ENCODE measurements at places on chromosomes 6 and 20.

DNA sequence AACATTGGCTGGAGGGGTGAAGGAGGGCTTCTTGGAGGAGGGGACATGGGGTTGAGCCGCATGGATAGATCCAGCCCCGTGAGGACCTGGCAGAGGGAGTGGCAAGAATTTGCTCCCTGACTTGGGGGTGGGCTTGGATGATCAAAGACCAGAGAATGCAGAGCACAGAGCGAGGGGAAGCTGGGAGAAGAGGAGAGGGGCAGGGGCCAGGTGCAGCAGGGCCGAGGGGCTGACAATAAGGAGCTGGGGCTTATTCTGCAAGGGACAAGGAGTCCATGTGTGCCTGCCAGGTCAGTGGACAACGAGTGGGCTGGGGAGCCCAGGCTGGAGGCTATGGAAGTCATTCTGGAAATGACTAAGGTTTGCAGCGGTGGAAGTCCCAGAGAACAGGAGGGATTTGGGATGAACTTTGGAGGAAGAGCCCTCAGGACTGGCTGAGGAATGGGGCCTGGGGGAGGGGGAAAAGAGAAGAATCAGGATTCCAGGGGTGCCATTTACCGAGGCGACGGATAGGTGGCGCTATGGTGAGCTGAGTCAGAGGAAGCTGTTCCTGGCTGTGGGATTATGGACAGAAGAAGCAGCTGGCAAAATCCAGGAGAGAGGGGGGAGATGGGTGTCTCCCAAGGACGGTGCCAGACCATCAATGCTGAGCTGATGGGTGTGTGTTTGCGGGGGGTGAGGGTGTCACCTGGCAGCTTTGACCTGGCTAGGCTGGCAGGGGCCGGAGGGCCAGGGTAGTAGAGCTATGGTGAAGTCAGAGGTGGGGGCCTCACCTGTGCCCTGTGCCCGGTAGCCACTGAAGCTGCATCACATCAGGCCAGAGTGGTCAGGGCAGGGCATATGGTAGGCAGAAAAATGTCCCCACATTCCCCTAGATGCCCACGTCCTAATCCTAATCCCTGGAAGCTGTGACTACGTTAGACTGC is 7.8 kb downstream of the KCNG1 start:
- DNase-seq, result peak; percentile 32

DNA sequence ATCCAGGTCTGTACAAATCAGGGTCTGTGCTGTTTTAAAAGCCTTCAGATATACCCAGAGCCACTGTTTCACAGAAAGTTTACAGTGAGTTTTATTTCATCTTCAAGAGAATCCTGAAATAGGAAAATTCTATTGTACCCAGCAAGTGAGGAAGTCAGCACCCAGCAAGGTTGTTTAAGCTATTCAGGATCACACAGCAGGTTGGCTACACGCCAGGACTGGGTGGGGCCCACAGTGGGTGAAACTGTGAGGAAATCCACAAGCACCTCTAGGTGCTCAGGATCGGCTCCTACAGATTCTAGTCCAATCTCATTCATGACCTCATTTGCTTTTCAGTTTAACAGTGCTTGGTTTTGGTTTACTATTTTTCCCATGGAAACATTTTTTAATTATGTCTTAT is 128.9 kb downstream of the SYNDIG1 start:
- DNase-seq, result no peak

GRCh38 chr6:516213-516612 is 124.7 kb downstream of the IRF4 start:
- no peak for DNase-seq

- no peak for DNase-seq
These were observed 19.5 kb upstream of the TAF8 start for GRCh38 chr6:42030585-42031506.

- DNase-seq, result no peak
These were observed 330.8 kb upstream of the DEFB112 start for GRCh38 chr6:50380406-50381098.

- no peak for DNase-seq
These were observed at the start of gene FAM217A for GRCh38 chr6:4078691-4079471. TSS of gene FAM217A (minus strand) at chr6:4079137. CDS start at chr6:4077414, 1,723 bp downstream.

- no peak for DNase-seq
These were observed 308.2 kb upstream of the SGK1 start for GRCh38 chr6:134626086-134626485.

- DNase-seq, result no peak
These were observed 5.8 kb downstream of the FLRT3 start for GRCh38 chr20:14331646-14332045.

GRCh38 chr6:106530502-106530901 is 98.8 kb downstream of the RTN4IP1 start:
- DNase-seq, result no peak

DNA sequence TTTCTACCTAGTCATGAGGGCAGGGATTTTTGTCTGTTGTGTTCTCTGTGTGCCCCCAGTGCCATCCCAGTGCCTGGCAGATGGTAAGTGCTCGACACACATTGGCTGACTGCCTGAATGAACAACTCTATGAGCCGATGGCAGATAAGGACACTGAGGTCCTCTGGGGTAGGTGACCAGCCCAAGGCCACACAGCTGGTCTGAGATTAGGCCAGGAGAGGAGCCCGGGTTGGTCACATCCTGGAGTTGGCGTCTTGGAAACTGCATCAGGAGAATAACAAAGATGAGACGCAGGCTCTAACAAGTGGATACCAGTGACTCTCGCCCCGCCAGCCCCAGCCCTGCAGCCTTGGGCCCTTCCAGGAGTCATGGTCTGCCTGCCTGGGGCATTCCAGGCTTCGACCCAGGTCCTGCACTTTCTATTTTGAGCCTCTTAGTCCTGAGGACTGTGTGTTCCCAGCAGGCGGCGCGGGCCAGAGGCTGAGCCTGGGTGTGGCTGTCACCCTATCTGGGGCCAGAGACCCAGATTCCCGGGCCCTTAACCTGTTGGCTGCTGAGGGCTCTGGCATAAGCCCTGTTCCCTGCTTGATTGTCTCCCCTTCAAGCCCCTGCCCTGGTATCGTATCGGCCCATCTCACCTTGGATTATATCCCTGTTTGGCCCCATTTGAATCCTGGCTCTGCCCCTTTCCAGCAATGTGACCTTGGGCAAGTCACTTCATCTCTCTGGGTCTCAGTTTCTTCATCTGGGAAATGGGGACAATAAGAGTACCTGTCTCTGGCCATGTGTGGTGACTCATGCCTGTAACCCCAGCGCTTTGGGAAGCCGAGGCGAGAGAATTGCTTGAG is 88.3 kb downstream of the CEBPB start:
- no peak for DNase-seq

DNA sequence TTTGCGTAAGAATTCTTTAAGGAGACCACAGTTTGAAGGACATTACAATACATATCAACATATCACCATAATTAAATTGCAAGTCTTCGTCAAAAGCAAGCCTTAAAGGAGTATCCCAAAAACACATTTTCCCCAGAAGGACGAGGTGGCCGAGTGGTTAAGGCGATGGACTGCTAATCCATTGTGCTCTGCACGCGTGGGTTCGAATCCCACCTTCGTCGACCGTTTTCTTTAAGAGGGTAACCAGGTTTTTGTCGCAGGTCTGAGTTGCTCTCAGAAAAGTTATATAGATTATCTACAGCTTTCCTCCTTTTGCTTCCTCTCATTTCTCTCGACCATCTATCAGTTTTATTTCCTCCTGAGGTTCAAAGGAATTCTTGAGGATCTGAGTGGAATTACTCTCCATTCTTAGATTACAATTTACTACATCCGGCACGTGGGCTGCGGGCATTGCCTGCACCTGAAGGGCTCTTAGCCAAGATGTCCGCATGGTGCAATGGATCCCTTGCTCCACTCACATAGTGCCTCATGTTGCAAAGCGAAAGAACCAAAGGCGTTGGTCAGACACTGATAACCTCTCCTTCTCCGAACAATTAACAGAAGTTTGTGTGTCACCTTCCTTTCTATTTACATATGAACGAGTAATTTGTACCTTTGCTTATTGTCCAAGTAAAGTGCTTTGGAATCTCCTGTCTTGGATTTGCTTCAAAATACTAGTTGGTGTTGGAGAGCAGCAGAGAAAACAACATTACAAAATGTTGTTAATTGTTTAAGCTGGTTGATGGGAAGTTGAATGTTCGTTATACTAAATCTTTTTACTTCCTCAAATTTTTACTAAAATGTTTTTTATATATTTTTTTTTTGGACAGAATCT is 14.0 kb downstream of the POM121L2 start:
- DNase-seq, result no peak

DNA sequence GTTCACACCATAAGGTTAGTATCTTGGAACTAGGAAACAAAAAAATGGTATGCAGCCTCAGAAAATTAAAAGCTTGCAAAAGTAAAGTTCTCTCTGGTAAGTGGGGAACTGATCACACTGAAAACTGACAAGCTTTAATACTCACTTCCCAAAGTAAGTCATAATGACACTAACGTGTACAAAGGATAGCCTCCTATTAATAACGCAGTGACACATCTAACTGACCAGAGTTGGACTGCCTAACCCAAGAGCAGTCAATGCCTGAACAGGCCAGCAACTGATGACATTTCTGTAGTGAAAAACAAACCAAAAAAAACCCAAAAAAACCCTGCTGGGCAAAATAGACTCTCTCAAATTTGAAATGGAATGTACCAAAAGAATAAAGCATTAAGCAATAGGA is 30.7 kb downstream of the CHD6 start:
- no peak for DNase-seq

DNA sequence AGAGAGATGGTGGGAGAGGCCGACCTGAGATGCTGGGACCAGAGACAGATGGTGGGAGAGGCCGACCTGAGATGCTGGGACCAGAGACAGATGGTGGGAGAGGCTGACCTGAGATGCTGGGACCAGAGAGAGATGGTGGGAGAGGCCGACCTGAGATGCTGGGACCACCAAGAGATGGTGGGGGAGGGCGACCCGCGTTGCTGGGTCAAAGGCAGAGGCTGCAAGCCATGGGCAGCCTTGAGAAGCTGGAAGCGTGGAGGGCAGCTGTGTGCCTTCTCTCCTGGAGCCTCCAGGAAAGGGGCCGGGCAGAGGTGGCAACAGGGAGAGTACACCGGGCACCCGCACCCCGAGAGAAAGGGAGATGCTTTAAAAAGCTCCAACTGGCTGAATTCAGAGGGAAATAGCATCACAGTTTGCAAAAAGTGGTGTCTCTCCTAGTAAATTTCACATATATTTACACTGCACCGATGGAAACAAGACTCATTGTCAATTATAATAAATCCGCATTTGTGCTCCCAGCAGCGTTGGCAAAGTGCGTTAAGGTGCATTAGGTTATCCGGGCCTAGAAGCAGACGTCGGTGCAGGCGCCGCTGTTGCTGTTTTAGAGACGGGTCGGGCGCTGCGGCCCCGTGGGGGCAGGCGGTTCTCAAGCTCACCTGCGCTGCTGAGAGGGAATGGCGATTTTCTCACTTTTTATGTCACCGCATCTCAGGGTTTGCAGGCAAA is 132.4 kb downstream of the DLL1 start:
- no peak for DNase-seq

DNA sequence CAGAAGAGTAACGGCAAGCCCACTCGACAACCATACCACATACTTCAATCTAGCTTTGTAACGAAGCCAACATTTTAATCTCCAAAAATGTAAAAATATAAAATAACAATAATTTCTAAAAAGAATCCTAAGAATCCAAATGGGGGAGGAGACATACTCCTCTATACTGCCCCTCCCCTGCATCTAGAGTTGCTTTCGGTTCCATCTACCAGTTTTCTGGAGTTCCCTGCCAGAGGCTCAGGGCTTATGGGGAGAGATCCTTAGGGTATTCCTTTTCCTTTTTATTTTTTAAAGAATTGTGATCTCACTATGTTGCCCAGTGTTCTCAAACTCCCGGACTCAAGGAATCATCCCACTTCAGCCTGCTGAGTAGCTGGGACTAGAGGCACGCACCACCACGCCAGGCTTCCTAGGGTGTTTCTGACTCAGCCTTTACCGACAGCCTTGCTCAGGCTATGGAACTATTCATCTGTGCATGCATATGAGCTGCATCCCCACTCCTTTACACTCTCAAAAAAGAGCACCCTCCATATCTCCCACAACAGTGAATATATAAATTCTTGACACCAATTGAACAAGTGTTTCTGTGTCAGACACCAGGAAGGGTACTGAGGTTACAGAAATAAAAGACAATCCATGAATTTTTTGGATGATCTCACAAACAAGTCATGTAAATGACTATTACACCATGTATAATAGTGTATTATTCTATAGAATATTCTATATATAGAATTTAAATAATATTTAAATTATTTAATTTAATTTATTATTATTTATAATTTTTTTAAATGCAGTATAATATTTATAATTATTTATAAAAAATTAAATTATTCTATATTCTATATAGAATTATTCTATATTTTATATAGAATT is 40.7 kb upstream of the UBR2 start:
- DNase-seq, result no peak

DNA sequence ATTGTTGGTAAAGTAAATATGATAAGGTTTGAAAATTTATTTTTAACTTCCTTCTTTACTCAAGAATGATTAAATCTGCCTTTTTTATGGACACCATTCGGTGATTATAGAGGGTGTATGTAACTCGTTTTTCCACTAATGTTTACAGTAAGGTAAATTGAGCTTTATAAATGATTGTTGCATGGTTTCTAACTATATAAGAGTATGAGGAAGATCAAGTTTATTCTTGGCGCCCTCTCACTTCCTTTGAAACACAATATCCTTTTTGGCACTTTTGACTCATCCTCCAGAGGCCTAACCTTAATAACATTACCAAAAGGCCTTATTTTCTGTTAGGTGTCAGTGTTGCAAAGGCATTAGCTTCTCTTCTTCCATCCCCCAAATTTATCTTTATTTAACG is 41.8 kb upstream of the MTRF1L start:
- DNase-seq, result no peak

DNA sequence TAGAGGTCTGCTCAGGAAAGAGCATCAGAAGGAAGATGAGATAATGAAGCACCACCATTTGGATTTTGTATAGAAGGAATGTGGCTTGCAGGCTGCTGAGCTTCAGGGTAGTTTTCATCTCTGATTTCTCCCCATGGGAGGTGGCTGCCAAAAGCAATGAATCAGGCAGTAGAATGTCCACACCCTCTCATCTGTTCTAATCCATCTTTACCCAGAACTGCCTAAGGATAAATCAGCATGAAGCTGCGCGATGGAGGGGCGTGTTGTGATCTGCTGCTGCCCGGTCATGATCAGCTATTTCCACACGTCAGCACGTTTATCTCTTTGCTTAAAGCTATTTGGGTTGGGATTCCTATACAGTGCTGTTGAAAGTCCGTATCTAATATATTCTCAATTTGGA is 295.4 kb downstream of the FOXA2 start:
- no peak for DNase-seq

DNA sequence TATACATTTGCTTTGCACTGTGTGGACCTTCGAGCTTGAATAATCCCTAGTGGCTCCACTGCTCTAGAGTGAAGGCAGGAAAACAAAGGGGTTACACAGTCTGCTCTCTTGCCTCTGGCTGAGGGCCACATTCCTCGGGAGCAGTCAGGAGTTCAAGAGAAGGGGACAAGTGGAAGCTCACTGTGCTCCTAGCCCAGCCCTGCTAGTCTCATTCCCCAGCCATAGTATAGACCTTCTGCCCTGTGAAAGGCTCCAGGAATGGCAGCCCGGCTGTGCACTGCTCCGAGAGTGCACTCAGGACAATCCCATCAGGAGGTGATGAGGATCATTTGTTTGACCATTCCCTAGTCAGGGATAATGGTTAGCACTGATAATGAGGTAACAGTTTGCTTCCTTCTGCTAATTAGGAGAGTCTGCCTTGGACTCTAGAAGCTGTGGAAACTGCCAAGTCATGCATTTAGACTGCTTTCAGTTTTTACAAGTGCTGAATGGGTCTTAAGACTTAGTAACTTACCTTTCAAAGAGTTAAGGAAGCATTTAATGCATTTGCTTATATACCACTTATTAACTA is 8.5 kb downstream of the IYD start:
- DNase-seq, result no peak

GRCh38 chr6:152771061-152771687 is 20.6 kb downstream of the VIP start:
- no peak for DNase-seq

Measured in NCI-H1930 (cell line).